ENCODE measurements at places on chromosomes 12 and 14. TPM values are rescaled to one million over a fixed set of nuclear protein-coding genes. Genes with fewer than 3 reads are reported as not detected.

DNA sequence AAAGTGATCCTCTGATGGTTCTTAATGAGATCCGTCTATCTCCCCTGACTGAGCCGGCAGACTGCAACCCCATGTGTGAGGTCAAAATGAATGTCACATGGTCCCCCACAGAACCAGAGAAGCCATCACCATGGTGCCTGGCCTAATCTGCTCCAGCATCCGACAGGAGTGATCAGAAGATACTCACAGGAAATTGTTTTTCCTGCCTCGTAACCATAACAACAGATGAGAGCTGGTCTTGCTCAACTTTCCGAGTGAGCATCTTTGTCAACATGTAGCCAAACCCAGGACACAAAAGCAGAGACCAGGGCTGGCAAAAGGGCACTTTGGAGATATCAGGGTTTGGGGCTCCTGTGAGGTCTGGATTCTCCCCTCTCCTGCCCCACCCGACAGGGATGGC lies 72.1 kb upstream of the C14orf180 start:
- no peak overlapping the region for H3K4me3 ChIP-seq
- no peaks in the 10 kb centered on the region for H3K27me3 ChIP-seq
- no peaks in the 10 kb centered on the region for H3K4me1 ChIP-seq
- no peak overlapping the region for H3K27ac ChIP-seq
- H3K36me3 ChIP-seq, result no peaks in the 10 kb centered on the region

GRCh38 chr12:16034136-16034817 lies 123.1 kb downstream of the DERA start:
- H3K4me1 ChIP-seq, result no peaks in the 10 kb centered on the region
- H3K4me3 ChIP-seq, result no peak overlapping the region
- H3K27ac ChIP-seq, result no peak overlapping the region

GRCh38 chr12:50613463-50613862 lies 108.7 kb downstream of the DIP2B start:
- H3K36me3 ChIP-seq, result no peaks in the 10 kb centered on the region
- no peak overlapping the region for H3K27ac ChIP-seq
- H3K4me1 ChIP-seq, result peaks cover 3% of the 10 kb centered on the region
- H3K4me3 ChIP-seq, result no peak overlapping the region

GRCh38 chr12:26428420-26428819 lies 233.0 kb downstream of the SSPN start:
- H3K27me3 ChIP-seq, result no peaks in the 10 kb centered on the region
- H3K4me3 ChIP-seq, result no peak overlapping the region
- DNase-seq, result no peak
- no peaks in the 10 kb centered on the region for H3K36me3 ChIP-seq

DNA sequence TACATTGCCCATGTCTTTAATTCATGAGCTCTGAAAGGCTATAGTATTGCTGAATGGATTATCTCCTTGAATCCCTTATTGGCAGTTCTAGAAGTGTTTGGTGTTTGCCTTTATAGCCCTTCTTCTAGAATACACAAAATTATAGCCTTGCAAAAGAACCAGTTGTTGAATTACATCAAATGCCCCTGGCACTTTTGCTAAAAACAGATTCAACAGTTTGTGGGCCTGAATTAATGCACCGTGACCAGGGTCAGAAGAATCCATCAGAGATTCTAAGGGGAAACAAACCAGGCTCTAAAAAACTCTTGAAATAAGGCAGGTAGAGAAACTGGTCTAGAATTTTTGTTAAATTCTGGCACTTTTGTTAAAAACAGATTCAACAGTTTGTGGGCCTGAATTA lies 197.8 kb downstream of the SOX5 start:
- no peaks in the 10 kb centered on the region for H3K27me3 ChIP-seq
- H3K4me3 ChIP-seq, result no peak overlapping the region

GRCh38 chr12:6225630-6226001 lies 25.4 kb downstream of the CD9 start:
- H3K36me3 ChIP-seq, result no peaks in the 10 kb centered on the region
- no peak overlapping the region for H3K4me3 ChIP-seq
- H3K27ac ChIP-seq, result peak overlapping the region; percentile 99
- no peak for DNase-seq
- H3K27me3 ChIP-seq, result no peaks in the 10 kb centered on the region

DNA sequence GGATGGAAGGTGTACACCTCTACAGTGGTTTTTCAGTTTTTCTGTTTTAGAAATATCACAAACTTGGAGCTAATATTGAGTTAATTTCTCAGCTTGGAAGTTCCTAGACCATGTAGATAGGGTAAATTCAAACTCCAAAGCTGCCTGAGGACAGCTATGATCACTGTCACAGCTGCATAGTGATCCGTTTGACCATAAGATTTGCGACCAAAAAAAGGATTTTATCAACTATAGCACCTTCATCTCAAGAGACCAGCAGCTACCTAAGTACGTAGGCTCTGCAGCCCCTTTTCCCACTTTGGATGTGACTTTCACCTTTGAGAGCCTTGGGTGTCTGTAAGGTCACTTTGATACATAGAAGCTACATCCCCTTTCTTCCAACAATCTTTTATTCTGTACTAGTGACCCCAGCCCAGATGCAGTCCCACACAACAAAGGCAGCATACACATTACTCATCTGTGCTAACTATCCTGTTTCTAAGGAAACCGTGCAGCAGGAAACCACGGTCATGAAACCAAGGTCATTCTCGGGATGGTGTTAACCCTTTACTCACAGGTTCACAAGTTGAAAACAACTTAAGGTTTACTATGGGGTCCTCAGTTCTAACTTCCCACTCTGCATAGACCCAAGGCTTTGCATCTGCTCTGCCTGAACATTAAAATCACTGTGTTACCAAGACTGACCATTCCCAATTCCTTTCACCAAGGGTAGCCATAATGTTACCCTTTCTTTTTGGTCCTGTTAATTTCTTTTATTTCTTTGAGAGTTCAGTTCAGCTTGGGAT lies 75.4 kb downstream of the IFT81 start:
- peaks cover 6% of the 10 kb centered on the region for H3K36me3 ChIP-seq
- no peak for DNase-seq
- H3K27ac ChIP-seq, result no peak overlapping the region
- no peak overlapping the region for H3K4me3 ChIP-seq
- no peaks in the 10 kb centered on the region for H3K4me1 ChIP-seq

DNA sequence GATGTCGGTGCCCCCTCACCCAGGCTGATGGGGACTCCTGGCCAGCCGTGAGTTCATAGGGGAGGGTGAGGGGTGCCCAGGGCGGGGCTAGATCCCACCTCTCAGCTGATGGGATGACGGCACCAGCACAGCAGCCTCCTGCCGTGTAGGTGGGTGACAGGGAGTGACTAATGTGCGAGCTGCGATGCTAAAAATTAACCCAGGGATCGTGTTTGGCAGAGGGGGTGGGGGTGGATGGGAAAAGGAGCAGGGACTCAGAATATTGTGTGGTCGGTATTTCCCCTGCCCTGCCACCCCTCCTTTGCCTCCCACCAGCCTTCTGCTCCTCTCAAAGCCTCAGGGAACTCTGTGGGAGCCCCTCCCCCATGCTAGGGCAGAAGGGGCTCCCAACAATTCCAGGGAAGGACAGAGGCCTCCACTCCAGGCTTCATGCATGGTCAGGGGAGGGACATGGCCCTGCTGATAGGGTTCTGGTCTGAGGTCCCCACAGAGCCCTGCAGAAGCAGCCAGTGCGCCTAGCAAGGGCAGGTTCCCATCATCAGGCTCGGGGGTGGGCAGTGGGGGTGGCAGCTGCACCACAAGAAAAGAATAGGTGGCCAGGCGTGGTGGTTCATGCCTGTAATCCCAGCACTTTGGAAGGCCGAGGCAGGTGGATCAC lies 12.5 kb downstream of the TAMALIN start:
- H3K4me1 ChIP-seq, result peaks cover 17% of the 10 kb centered on the region
- peaks cover 9% of the 10 kb centered on the region for H3K36me3 ChIP-seq
- H3K4me3 ChIP-seq, result no peak overlapping the region
- DNase-seq, result no peak
- H3K27ac ChIP-seq, result no peak overlapping the region

DNA sequence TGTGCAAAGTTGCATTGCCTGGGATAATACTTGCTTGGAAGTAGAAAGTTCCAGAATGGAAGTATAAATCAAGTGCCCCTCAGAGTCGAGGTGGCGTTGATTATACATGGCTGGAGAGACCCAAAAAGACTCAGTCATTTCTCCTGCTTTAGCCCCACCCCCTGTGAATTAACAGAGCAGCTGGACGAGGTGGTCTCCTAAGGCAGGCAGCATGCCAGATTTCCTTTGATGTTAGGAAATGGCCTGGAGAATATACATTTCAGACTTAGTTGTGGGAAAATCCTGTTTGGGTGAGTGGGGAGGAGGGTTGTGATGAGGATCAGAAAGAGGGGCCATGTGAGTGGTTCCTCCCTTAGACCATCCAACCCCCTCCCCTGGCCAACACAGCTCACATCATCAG lies 406.1 kb upstream of the TMPO start:
- DNase-seq, result no peak
- no peak overlapping the region for H3K4me3 ChIP-seq
- H3K27ac ChIP-seq, result no peak overlapping the region

- H3K4me3 ChIP-seq, result peak overlapping the region; percentile 48
- H3K27me3 ChIP-seq, result peaks cover 72% of the 10 kb centered on the region
- DNase-seq, result peak; percentile 45
- H3K27ac ChIP-seq, result no peak overlapping the region
These were observed 1.7 kb downstream of the CYP27B1 start for GRCh38 chr12:57765003-57765697.

- no peak overlapping the region for H3K4me3 ChIP-seq
- peaks cover 7% of the 10 kb centered on the region for H3K27me3 ChIP-seq
- peaks cover 5% of the 10 kb centered on the region for H3K4me1 ChIP-seq
- no peaks in the 10 kb centered on the region for H3K36me3 ChIP-seq
- no peak overlapping the region for H3K27ac ChIP-seq
These were observed 30.7 kb upstream of the RFLNA start for GRCh38 chr12:124264089-124264795.

DNA sequence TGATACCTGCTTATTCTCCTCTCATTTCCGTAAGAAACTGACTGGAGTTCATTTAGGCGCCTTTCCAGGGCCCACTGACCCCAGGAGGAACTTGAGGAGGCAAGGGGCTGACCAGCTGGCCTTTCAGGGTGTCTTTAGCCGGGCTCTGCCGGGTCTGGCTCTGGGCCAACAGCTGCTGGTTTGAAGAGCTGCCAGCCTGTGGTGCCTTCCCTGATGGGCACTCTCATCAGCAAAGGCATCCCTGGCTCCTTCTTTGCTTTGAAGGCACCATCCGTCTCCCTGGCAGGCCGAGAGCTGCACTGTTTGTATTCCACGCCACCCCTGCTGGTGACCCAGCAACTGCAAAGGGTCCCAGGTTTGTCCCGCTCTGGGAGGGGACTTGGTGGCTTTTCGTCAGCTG lies 42.0 kb downstream of the IQSEC3 start:
- H3K27me3 ChIP-seq, result peaks cover 47% of the 10 kb centered on the region
- no peak overlapping the region for H3K4me3 ChIP-seq
- no peaks in the 10 kb centered on the region for H3K4me1 ChIP-seq

DNA sequence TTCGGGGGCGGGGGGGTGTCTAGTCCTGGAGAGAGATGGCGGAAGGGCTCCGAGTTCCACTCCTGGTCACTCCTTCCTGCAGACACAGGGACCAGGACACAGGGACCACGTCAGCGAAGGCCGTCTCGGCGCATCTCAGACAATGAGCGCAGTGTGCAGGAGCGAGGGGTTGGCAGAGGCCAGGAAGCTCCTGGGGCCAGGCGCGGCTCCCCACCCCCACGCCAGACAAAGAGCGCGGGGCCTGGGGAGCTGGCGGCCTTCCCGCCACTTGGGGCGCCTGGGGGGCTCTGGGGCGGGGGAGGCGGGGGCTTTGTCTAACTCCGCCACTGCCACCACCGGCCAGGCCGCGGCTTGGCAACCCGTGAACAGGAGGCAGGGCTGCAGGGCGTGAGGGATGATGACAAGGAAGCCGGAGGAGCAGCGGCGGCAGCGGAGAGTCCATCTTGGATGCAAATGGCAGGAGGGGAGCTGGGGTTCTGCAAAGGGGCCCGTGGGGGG lies 2.2 kb downstream of the CDK2AP1 start:
- H3K4me3 ChIP-seq, result peak overlapping the region; percentile 66
- peaks cover 50% of the 10 kb centered on the region for H3K4me1 ChIP-seq
- peaks cover 29% of the 10 kb centered on the region for H3K36me3 ChIP-seq
- H3K27ac ChIP-seq, result peak overlapping the region; percentile 82
- DNase-seq, result peak; percentile 91
- no peaks in the 10 kb centered on the region for H3K27me3 ChIP-seq

- H3K4me1 ChIP-seq, result peaks cover 39% of the 10 kb centered on the region
- no peak overlapping the region for H3K4me3 ChIP-seq
- DNase-seq, result no peak
- no peaks in the 10 kb centered on the region for H3K27me3 ChIP-seq
These were observed 17.6 kb downstream of the RAB35 start for GRCh38 chr12:120098756-120099470.

GRCh38 chr14:38808734-38809455 lies 294.1 kb downstream of the SEC23A start:
- no peaks in the 10 kb centered on the region for H3K4me1 ChIP-seq
- H3K36me3 ChIP-seq, result no peaks in the 10 kb centered on the region
- no peaks in the 10 kb centered on the region for H3K27me3 ChIP-seq
- H3K27ac ChIP-seq, result no peak overlapping the region
- DNase-seq, result peak; percentile 43

- no peaks in the 10 kb centered on the region for H3K27me3 ChIP-seq
- no peak overlapping the region for H3K4me3 ChIP-seq
- H3K4me1 ChIP-seq, result no peaks in the 10 kb centered on the region
- no peak overlapping the region for H3K27ac ChIP-seq
- no peak for DNase-seq
These were observed 67.6 kb upstream of the GRIN2B start for GRCh38 chr12:14048941-14049545.

- no peaks in the 10 kb centered on the region for H3K36me3 ChIP-seq
- H3K4me3 ChIP-seq, result no peak overlapping the region
- no peaks in the 10 kb centered on the region for H3K27me3 ChIP-seq
- H3K4me1 ChIP-seq, result no peaks in the 10 kb centered on the region
- DNase-seq, result peak; percentile 39
These were observed 161.7 kb downstream of the SLC15A4 start for GRCh38 chr12:128662101-128662500.

GRCh38 chr12:53325511-53326061 lies 4.2 kb upstream of the AAAS start:
- H3K27ac ChIP-seq, result peak overlapping the region; percentile 91
- peaks cover 21% of the 10 kb centered on the region for H3K27me3 ChIP-seq
- DNase-seq, result peak; percentile 74

- no peak overlapping the region for H3K27ac ChIP-seq
- H3K4me1 ChIP-seq, result peaks cover 21% of the 10 kb centered on the region
- H3K4me3 ChIP-seq, result no peak overlapping the region
- H3K27me3 ChIP-seq, result no peaks in the 10 kb centered on the region
These were observed 2.1 kb upstream of the AKAP5 start for GRCh38 chr14:64463195-64463594.

The SLC25A29 gene
- polyA plus RNA-seq, result 9.0 TPM

The ADCY4 gene
- 18.8 TPM for polyA plus RNA-seq

The FSCB gene
- polyA plus RNA-seq, result not detected

The PTPN11 gene
- 65.4 TPM for polyA plus RNA-seq

The CACNA2D4 gene
- polyA plus RNA-seq, result 1.9 TPM

The PDE3A gene
- polyA plus RNA-seq, result 0.19 TPM

The SLC7A8 gene
- polyA plus RNA-seq, result 22.4 TPM

The DPPA3 gene
- polyA plus RNA-seq, result not detected

The PTHLH gene
- polyA plus RNA-seq, result 1.9 TPM

All from stomach (tissue), 19 donors.